Stimulated activated CD8-positive, alpha-beta memory T cell treated with anti-CD3 and anti-CD28 coated beads, Interleukin-12 subunit alpha, Interleukin-12 subunit beta, amount 100 ng/mL, for 1 hour (primary cell): ENCODE measurements at places on chromosomes 7 and 10.

- no peak for DNase-seq
Observed at GRCh38 chr10:4846775-4847174, 20.8 kb downstream of the AKR1E2 start.

DNA sequence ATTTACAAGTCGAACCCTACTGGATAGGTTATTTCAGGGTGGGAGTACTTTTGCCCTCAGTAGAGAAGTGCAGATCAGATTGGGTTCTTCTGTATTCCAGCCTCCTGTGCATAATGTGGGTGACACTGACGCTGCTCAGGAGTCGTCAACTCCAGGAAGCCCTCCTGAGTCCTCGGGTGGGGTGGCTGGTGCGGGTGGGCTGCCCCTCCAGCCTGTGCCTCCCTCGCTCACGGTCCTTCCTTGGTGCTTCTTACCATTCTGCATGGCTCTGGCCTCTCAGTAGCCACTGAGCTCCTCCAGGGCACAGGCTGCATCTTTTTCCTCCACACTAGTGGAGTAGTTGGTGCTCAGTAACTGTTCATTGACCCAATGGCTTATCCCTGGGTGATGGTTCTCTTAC is 4.3 kb downstream of the CDH23 start:
- DNase-seq = no peak

GRCh38 chr10:62384447-62385081 is 10.4 kb downstream of the ZNF365 start:
- DNase-seq = no peak

GRCh38 chr7:8724080-8724718 is 290.8 kb downstream of the NXPH1 start:
- DNase-seq = no peak

DNA sequence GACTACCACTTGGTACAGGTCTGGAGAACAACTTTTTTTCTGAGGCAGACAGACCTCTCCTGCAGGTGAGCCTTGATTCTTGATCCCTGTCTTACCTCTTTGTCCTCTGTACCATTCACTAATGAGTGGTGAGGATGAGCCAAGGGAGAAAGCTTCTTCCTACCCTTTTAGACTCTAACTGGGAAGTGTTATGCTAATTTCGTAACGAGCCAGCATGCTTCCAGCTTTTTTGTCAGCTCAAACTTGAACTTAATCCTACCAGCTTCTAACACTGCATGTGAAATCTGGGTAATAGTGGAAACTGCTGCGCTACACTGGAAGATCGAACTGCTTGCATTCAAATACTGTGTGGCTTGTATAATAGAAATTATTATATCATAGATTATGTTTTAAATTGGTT is 87.0 kb downstream of the NEUROD6 start:
- DNase-seq = no peak

GRCh38 chr10:22932626-22933370 is 4.9 kb downstream of the ARMC3 start:
- no peak for DNase-seq

- no peak for DNase-seq
Observed at GRCh38 chr10:3468919-3469638, 296.5 kb upstream of the PITRM1 start.

DNA sequence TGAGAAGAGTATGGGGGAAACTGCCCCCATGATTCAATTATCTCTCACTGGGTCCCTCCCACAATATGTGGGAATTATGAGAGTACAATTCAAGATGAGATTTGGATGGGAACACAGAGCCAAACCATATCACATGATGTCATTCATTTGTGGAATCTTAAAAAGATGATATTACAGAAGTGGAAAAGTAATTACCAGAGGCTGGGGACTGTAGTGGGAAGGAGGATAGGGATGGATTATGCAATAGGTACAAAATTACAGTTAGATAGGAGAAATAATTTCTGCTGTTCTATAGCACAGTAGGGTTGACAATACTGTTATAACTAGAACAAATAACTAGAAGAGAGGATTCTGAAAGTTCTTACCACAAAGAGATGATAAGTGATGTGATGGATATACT is 141.4 kb downstream of the VPS50 start:
- no peak for DNase-seq

DNA sequence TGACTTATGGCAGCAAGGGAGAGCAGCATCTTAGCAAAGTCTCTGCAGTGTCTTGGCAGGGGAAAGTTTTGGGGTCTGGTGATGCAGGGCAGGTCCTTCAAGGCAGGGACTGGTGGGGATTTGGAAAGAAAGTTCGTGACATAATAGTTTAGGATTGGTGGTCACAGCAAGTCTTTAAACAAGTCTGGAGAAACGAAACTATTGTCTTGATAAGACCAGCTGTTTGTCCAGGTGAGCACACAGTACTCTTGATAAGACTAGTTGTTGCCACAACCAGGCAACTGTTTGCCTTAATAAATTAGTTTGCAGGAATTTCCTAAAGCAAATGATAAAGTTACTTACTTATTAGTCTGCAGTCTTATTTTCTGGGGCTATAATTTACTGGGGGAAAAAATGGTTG is 136.1 kb downstream of the AKR1D1 start:
- no peak for DNase-seq

DNA sequence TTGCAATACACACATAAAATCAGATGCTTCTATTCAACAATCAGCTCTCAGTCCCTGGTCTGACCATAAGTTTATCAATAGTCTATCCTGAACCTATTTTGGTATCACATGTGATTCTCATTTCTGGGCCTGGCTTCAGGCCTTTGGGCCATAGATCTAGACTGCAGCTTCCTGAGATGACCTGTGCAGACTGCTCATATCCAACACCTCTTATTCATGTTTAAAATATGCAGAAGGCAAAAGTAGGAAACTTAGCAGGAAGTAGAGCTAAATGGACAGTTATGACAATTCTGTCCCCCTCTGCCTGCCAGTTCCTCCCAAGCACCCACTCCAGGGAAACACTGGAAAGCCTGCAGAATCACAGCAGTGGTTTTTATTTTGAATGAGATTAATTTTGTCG is 53.3 kb downstream of the C7orf25 start:
- DNase-seq = no peak

GRCh38 chr7:155533120-155533826 is 13.1 kb downstream of the CNPY1 start:
- no peak for DNase-seq

DNA sequence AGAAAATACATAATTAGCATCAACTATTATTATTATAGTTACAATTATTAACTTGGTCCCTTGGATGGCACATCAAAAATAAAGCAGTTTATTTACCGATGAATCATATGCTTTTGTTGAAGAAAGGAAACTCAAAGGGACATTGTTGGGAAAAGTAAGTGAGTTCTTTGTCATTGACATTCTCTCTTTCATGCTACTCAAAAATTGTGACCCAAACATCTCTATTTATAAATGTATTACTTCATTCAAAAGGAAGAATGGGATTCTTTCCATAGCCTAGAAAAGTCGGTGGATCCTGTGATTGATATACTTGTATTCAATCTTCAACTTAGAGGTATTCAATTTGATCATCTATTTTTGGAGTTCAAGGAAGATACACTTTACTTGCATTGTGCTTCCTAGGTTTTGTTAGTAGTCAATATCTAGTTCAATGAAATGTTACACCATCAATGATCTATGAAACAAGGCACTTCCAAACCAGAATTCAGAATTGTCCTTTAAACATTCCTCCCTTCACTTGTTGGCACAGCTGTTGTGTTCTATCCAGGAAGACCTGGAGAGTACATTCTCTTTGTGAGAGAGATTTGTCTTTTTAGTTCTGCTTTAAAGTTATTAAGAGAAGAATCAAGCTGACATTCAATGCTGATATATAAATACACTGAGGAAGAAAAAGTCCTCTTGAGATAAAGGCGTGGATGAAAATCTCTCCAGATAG is 235.2 kb downstream of the TMEM26 start:
- no peak for DNase-seq

DNA sequence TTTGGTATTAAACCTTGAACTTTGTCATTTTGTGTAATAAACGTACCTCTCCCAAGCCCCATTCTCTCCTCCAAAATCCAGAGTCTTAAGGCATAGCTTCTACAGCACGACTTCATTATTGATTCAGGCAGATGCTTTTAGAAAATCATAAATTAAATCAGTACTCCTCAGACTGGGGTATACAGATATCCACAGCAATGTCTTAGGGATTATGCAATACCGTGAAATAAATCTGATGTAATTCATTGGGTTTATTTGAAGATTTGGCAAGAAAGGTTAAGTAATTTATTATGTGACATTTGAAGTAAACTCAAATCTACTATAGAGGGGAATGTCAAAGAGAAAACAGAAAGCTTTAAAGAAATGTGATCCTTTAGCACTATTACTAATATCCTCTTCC is 246.1 kb upstream of the PLXDC2 start:
- DNase-seq = no peak

GRCh38 chr7:25134358-25135010 is 9.4 kb upstream of the CYCS start:
- no peak for DNase-seq

DNA sequence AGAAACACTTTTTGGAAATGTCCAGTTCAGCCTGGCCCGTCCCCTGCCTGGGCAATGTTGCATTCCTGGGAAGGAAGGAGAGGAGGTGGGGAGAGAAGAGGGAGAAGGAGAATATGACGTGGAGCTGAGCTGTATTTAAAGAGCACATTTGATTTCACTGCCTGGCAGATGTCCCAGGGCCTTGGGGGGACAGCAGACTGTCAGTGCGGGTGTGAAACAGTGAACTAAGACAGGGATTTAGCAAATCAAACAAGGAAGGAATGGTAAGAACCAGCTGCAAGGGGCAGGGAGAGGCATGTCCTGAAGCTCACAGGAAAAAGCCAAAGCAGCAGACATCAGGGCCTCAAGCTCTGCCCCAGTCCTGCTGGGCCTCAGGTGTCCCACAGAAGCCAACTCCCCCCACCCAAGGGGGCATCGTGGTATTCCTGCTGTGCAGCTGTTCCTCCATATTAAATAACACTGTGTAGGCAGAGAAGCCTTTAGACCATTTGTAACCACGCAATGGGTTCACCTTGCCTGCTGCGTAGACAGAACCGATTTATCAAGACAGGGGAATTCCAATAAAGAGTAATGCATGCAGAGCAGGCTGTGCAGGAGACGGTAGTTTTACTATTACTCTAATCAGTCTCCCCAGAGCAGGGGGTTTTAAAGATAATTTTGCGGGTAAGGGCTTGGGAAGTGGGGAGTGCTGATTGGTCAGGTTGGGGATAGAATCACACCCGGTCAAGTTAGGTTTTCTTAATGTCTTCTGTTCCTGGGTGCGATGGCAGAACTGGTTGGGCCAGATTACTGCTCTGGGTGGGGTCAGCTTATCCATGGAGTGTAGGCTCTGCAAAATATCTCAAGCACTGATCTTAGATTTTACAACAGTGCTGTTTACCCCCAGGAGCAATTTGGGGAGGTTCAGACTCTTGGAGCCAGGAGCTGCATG is 18.3 kb downstream of the LEP start:
- no peak for DNase-seq

DNA sequence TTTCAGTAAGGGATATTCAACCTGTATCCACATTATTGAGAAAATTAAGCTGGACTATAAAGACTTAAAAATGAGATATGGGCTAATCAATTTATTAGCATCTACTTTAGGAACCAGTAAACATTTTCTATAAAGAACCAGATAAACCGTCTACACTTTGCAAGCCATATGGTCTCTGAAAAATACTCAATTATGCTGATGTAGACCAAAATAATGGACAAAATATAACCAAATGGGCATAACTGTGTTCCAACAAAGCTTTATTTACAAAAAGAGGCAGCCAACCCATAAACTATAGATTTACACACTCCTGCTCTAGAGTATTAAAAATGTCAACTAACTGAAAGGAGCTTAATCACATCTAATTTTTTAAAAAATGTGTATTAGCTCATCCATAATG is 42.3 kb downstream of the TNPO3 start:
- no peak for DNase-seq

GRCh38 chr7:1895664-1896515 is 225.8 kb downstream of the ELFN1 start:
- no peak for DNase-seq

DNA sequence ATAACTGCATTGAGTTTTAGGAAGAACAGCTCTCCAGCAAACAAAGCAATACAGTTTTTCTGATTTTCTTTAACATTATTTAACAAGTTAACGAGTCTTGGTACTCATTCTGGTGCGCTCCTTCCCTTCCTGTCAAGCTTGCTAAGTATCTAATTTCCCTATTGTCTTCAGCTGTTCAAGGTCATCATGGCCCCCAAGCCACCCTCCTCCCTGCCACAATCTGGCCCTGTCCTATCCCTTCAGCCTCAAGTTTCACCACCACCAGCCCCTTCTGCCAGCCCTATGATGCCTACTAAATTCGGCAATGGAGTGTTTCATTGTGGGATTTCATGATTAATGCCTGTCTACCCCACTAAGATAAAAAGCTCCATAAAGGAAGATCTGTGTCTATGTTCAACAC is 121.0 kb downstream of the SORCS1 start:
- no peak for DNase-seq
